ENCODE measurements at places on chromosomes 4 and X. TPM values are rescaled to one million over a fixed set of nuclear protein-coding genes. Genes with fewer than 3 reads are reported as not detected.

GPRASP1 gene
- total RNA-seq = 4.7 TPM

ITM2A gene
- total RNA-seq = 64.4 TPM

ELOVL6 gene
- total RNA-seq = 2.6 TPM

NCBP2L gene
- not detected for total RNA-seq

STBD1 gene
- 24.3 TPM for total RNA-seq

NAP1L3 gene
- total RNA-seq = 7.0 TPM

AGTR2 gene
- 0.69 TPM for total RNA-seq

Data from left ventricle myocardium inferior (tissue), 1 donor.